Caudate nucleus (tissue), 63 donors: ENCODE measurements at places on chromosomes 5 and 9.

DNA sequence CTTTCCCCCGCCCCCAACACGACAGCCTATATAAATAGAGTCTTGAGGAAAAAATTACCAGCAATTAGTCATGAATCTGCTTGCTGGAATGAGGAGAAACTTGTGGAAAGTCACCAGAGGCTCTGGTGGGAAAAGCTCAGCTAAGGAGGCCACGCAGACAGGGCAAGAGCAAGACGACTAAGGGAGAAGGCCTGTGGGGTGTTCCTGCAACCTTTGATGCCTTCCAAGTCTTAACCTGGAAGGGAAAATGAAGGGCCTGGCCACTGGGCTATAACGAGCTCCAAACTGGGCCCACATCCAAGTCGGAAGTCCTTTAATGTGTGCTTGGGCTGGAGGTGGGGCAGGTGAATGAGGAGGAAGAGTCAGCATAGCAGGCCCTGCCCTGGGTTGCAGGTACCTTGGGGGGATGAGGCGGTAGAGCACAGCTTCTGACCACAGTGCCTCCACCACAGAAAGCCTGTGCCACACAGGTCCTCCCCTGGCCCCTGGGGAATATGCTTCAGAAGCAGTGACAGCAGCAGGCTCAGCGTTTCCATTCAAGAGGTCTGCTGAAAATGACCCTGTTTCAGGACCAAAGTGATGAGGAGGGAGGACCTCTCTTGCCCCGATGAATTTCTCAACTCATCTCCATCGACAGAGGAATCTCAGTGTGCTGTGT is 92.8 kb upstream of the LRRTM2 start:
- no peak for DNase-seq

GRCh38 chr5:174937201-174938123 is 213.1 kb downstream of the MSX2 start:
- DNase-seq = no peak

- no peak for DNase-seq
Measured at GRCh38 chr5:79640571-79641055, 28.4 kb downstream of the TENT2 start.

- no peak for DNase-seq
Measured at GRCh38 chr9:108356806-108357205, 499.0 kb downstream of the ACTL7B start.

DNA sequence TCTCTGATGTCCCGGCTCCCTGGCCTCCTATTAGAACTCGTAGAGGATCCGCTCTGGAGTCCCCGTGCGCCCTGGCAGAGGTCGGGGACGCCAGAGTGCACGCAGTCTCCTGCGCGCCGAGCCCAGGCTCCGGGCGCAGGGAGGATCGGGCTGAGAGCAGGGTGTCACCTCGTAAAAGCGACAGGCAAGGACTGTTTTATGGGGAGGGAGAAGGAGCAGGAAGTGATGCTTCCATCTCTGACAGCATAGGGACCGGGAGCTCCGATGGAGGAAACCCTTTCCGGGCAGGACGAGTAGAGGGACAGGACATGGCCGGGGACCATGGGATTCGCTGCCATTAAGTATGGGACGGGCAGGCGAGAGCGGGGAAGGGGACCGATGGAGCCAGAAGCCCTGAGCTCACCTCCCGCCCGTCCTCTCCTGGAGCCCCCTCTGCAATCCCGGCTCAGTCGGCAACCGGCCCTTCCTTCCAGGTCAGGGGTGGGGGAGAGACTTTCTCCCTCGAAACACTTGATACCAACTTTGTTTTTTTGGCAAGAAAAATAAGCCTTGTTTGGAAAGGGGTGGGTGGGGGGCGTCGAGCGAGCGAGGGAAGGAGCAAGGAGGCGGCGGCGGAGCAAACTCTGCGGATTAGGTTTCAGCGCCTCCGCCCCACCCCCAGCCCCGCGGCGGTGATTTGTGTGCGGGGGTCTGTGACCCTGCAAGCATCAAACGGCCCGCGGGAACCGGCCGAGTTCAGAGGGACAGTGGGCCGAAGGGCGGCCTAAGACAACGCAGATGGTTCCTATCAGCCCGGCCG is 12.6 kb downstream of the LMX1B start:
- no peak for DNase-seq

- DNase-seq = no peak
Measured at GRCh38 chr9:124781967-124782660, 5.2 kb downstream of the OLFML2A start.

- no peak for DNase-seq
Measured at GRCh38 chr9:127722055-127722745, 6.3 kb downstream of the TTC16 start.
